ENCODE measurements at places on chromosomes 1 and 21.
A peak's percentile ranks its signal among the peaks of the same experiment; 100 is the strongest.

DNA sequence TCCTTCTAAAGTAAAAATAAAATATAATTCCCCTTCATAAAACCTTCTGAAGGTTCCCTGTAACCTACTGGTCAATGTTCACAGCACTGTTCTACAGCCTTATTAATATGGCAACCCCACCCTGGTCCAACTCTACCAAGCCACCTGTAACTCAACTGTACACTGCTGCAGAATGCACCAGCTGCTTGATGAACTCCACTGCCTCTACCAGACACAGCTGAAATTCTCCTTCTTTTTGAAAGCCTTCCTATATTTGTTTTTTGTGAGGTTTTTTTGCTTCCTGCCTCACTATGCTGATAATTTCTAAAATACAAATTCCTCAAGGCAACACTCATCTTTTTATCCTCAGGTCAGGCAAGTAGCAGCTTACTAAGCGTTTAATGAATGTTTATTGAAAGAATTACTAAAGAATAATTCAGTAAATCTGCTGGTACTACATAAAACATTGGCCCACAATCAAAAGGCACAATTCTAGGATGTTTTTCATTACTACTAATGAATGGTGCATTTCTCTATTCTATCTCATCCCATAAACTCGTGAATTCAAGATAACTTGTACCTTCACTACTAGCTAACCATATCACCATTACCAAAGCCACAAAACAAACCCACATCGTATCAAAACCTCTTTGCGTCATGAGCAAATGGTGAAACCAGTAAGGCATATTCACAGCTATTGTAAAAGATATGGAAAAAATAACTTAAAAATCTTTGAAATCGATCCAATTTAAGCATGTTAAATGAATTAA lies 2.4 kb downstream of the SSX2IP start:
- no peak for DNase-seq

GRCh38 chr21:25818121-25818520 lies 83.3 kb downstream of the GABPA start:
- no peak for DNase-seq

DNA sequence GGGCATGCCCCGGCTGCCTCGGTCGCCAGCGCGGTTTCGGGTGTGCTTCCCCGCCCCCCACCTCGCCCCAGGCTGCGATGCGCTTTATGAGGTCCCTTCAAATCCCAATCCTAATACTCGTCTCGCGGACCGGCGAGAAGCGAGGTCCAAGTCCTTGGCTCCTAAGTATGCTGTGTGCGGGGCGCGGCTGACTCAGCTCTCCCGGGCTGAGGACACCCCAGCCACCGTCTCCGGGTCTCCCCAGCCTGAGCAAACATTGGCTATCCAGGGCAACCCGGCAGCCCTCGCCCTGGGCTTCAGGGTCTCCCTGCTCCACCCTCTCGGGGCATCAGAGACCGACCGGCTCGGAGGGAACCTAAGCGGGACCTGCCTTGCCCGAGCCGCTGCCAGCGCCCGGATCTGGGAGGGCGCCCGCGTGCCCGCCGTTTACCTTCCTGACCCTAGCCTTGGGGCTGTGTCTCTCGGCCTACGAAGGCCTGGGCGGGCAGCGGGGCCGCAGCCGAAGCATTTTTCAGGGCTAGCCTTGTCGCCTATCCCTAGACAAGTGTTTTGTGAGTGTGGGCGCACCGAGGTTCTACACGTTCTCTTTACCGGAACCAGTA lies 1.2 kb downstream of the ITPKB start:
- DNase-seq: peak; percentile 37

DNA sequence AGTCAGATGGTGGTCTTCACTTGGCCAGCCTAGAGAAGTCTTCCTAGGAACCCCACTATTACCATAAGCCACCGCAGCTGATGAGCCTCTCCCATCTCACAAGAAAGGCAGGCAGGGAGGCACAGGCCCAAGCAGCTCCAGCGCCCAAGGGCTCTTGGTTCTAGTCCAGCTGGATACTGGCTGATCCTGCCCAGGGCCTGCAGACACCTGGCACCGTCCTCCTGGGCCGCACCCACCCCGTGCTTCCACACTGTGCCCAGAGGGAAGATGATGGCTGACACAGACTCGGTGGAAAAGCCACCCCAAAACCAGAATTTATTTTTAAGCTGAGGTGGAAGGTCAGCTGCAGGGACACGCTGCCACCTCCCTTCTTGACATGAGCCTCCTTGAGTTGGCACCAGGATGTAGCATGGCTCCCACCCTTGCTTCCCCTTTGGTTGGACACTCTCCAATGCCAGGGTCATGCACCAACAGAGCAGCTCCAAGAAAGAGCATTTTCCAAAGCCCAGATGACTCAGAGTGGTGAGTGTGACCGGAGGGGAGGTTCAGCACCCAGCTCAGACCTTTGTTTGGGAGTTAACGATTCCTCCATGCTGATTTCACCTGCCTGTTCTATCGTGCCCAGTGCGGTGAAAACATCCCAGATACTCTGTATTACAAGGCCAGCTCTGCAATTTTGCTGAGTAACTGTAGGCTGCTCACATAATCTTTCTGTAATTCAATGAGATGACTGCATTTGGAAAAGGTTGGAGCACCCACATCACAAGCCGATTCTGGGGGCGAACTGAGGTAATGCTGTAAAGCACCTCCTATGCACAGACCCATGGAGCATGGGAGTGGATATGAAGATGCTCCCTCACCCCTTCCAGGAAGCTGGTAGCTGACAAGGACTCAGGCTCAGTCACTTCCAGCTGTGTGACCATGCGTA lies 63.1 kb upstream of the SLC2A1 start:
- no peak for DNase-seq

GRCh38 chr1:229318056-229318455 lies 24.8 kb downstream of the CCSAP start:
- no peak for DNase-seq

DNA sequence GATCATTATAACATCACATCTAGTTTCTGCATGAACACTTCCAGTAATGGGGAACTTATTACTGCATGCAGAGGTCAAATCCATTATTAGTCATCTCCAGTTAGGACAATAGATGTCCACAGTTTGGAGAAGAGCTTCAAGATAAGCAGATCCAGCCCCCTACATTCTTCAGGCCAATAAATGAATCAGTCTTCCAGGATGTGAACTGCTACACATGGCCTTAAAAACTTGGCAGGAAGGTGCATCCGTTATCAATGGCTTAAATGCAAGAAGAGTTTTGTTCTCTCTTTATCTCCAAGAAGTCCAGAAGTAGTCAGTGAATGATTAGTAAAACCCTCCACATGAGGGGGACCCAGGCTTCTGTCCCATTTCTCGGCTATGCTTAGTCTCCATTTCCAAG lies 70.8 kb downstream of the DMRTA2 start:
- no peak for DNase-seq

DNA sequence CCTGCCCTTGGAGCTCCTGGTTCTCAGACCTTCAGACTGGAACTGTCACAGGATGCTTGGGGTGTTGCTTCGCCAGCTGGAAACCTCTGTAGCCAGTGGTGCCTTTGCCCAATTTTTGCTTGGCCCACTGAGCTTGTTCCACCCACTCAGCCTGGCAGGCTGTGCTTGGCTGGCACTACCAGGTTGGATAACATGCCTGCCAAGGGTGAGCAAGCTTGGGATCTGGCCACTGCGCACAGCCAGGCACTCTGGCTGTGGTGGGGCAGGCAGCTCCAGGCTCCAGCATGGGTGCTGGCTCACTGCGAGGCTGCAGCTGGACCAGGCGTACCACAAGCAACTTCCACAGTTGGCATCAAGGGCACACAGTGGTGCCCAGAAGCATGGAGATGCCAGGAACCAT lies 967.8 kb upstream of the NCAM2 start:
- DNase-seq: no peak

DNA sequence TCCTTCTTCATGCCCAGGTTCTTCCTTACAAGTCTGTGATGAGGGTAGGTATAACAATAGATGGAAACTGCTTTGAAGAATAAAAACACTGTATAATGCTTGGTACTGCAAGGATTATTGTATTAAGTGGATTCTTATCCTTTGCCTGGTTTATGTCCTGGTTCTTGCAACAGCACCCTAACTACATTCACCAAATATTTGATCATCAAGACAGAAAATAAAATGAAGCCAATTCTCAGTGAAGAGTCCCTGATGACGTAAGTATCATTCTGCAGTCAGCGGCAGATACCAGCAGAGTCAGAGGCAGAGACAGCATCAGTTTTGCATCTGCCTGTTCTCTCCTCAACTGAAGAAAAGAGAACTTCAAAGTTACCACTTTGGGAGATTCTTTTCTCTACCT lies 19.7 kb downstream of the ARHGEF11 start:
- no peak for DNase-seq

GRCh38 chr1:154802982-154803920 lies 66.8 kb downstream of the KCNN3 start:
- DNase-seq: no peak

DNA sequence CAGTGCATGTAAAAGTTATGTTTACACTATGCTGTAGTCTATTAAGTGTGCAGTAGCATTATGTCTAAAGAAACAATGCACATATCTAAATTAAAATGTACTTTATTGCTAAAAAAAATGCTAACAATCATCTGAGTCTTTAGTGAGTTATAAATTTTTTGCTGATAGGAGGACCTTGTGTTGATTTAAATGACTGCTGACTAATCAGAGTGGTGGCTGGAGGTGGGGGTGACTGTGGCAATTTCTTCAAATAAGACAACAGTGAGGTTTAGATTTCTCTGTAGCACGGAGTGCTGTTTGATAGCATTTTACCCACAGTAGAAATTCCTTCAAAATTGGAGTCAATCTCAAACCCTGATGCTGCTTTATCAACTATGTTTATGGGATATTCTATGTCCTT lies 37.0 kb downstream of the HS2ST1 start:
- no peak for DNase-seq

DNA sequence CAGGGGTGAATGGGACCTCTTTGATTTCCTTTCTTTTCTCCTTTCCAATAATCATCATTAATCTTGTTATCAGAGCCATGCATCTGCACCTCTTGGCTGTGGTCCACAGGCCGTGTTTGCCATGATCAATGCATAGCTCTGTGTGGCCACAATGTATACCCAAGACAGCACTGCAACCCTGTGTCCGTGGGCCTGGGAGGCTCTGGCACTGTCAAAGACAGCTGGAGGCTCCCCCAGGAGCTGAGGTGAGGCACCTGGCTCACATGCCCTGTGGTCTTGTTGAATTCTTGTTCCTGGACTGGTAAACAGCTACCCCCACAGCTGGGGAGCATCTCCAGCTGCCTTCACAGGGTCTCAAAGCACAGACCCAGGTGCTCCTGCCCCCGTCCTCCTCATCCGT lies 67.2 kb upstream of the SELENON start:
- DNase-seq: no peak

DNA sequence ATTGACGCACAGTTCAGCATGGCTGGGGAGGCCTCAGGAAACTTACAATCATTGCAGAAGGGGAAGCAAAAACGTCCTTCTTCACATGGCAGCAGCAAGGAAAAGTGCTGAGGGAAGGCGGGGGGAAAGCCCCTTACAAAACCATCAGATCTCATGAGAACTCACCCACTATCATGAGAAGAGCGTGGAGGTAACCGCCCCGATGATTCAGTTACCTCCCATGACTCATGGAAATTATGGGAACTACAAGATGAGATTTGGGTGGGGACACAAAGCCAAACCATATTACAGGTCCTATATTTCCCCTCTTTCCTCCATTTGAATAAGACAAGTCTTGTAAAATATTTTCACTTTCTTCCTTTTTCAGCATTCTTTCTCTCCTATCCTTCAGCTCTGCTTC lies 7.7 kb upstream of the TTLL7 start:
- DNase-seq: no peak

DNA sequence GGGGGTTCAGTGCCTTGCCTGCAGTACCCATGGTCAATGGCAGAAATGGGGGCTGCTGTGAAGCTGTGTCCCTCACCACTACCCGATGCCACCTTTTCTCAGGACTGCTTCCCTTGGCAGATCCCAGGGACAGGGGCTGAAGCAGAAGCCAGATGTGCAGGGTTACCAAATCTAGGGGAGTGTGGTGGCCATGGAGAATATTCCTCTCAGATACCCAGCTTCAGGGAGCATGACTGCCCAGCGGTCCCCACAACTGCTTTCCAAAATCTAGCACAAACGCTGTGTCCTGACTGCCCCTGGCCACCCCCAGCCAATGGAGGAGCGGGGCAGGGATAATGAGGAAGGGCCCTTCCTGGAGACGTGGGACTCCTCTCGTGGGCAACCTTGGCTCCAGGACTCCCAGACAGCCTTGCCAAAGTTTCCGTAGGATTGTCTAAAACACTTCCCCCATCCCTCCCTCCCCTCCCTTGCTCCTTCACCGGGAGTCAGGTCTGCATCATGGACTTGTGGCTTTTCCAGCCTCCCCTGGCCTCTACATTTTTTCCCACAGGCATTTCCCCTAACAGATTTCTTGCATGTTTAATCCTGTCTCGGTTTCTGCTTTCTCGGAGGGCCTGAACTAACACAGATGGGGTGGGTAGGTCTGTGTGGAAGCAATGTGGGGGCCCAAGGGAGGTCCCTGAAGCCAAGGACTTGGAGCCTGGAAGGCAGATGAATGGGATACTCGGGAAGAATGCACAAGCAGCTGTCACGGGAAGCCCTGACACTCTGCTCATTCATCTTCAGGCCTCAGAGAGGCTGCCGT lies 80.5 kb downstream of the OMA1 start:
- no peak for DNase-seq

- DNase-seq: no peak
These were observed 27.6 kb upstream of the ARHGAP29 start for GRCh38 chr1:94265011-94265422.

- no peak for DNase-seq
These were observed 132.2 kb downstream of the UBE2U start for GRCh38 chr1:64335636-64336035.

- DNase-seq: no peak
These were observed 519.3 kb upstream of the CXADR start for GRCh38 chr21:16993416-16994038.

DNA sequence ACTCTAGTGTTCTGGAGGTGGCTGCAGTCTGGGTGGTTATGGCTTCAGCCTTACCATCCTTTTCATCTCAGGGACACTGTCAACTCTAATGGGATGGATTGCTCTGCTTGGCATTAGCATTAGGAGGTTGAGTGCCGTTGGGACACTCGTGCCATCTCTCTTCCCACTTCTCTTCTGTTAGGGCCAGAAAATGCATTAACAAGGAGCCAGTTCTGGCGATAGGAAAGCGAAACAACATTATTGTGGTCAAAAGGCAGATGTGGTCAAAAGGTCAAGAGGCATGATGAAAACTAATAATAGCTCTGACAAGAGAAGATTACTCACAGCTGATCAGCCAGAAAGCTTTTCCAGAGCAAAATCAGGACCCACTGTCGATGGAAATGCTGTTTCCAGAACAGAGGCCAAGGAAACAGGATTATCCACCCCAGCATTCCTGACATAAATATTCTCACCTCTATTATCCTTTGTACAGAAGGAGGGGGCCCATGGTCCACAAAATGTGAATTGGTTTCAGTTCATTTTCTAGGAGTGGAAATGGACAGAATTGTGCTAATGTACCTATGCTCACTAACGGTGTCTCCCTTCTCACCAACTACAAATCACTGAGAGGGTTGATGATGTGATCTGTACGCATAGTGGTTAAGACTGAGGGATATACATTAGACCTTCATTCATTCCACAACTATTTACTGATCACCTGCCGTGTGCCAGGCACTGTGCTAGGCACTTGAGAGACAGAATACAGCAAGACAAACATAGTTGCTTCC lies 72.0 kb downstream of the ST6GALNAC5 start:
- no peak for DNase-seq
